ENCODE measurements at places on chromosomes 1 and 21.
A peak's percentile ranks its signal among the peaks of the same experiment; 100 is the strongest.

- DNase-seq = no peak
Observed at GRCh38 chr1:47941609-47942239, 55.5 kb downstream of the TRABD2B start.

DNA sequence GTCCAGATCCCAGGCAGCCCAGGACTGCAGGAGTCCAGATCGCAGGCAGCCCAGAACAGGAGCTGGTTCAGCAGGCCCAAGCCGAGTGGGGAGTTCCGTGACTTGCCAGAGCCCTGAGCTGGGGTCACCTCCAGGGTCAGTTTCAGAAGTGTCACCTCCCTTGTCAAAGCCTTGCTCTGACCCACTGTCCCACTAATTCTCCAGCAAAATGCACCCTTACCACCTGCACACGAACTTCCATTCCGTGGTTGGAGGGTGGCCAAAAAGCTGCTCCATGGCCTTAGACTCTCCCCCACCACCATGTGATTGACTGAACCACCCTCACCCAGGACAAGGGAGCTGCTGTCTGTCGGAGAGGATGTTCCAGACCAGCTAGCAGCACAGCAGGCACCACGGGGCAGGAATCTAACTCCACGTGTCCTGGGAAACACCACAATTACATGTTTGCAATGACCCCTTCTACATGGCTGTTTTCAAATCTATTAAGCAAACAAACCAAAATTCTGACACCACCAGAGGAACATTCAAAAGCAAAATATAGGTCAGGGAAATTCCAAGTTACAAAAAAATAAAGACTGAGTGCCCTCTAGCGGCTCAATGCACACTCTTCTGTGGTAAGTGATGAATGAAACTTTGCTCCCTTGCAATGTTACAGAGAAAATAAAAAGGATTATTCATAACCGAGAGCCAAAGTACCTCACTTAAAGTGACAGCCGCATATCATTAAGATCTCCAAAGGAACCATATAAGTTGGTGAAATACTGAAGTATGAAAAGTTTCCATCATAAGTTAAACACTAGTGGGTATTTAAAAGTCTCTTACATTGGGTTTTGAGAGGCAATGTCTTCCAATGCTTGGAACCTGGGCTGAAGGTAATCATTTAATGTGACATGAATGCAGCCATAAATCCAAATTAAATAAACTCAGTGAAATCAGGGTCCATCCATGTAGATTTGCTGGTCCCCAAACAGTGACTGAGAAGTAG lies 76.3 kb downstream of the NPHP4 start:
- DNase-seq = no peak

- DNase-seq = no peak
Observed at GRCh38 chr21:37165586-37165985, 92.5 kb downstream of the TTC3 start.

DNA sequence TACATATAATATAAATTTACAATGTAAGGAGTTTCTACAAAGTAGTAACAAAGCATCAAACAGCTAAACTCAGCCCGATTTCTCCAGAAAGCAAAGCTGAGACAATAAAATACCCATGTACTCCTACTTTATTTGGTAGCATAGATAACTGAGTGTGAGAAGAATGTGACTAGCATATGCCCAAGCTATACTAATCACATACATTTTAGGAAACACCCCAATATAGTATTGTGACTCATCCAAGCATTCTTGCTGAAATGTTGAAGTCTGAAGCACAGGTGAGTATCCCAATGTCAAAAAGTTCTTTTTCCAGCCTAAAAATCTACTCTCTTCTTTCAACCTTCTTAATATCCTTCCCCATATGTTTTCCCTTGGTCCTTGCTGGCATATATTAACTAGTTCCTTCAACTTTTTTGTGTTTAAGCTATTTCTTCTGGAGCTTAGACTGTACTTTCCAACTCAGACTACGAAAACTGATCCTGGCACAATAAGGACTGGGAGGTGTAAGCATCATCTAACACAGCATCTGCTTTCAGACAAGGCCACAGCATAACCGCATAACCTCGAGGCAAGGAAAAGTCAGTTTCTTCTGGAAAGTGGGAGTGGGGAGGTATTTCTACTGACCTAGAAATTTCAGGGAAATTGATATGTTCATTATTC lies 163.0 kb upstream of the RNPC3 start:
- DNase-seq = no peak

- DNase-seq = no peak
Observed at GRCh38 chr1:173491508-173491907, 14.4 kb downstream of the PRDX6 start.

DNA sequence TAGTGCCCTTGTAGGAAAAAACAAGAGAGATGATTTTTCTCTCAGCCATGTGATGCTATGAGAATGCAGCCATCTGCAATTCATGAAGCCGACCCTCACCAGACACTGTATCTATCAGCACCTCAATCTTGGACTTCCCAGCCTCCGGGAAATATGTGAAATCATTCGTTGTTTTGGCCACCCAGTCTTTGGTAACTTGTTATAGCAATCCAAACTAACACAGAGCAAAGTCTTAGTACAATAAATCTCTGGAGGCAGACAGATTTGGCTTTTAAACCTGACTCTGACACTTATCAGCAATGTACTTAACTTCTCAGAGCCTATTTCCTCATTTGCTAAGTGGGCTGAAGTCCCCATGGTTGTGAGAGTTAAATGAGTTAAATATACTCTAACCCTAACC lies 5.1 kb upstream of the MED18 start:
- no peak for DNase-seq

DNA sequence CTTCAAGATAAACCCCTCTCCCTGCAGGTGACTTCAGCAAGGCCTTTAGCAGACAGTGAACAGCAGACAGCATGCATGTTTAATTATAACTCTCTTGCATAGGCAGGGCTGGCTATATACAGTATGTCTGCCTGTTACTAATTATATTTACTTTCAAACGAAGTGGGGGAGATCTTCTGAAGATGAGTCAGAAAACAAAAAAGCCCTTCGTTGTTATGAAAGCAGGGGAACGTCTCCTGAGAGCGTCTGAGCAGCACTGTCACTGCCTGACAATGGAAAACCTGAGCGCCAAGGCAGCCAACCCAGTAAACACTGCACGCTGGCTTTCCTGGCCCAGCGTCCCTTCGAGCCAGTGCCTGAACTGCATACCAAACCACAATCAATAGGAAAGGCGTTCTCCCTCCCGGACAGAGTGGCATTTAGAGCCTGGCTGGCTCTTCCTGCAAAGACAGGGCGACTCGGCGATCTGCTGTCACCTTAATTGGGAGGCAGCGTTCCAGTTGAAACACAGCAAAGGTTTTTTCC lies 54.1 kb downstream of the TOMM20 start:
- DNase-seq = peak; percentile 36

GRCh38 chr1:248858096-248858890 lies 592 bp downstream of the ZNF692 start:
- no peak for DNase-seq

DNA sequence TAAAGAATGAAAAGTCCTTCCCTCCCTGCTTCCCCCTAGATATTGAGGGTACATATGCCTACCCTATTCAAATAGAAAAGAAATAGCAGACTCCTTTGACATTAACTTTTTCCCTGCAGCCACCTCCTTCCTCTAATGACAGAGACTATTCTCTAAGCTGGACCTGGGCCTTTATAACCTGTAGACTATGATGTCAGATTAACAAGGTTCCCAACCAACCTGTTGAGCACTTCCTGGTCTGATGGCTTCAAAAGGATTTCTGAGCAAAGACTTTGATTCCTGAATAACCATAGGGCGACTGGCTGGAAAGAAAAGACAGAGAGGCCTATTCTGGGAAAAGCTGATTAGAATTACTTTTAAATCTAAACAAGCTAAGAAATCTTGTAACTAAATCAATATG lies 18.4 kb upstream of the C1orf216 start:
- no peak for DNase-seq

DNA sequence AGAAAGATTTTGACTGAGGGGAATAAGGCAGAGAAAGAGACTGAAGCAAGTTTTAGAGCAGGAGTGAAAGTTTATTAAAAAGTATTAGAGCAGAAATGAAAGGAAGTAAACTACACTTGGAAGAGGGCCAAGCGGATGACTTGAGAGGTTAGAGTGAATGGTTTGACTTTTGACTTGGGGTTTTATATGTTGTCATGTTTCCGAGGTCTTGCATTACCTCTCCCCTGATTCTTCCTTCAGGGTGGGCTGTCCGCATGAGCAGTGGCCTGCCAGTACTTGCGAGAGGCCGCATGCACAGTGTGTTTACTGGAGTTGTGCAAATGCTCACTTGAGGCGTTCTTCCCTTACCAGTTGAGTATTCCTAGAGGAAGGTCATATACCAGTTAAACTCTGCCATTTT lies 13.0 kb upstream of the DENND2D start:
- DNase-seq = no peak

- DNase-seq = no peak
Observed at GRCh38 chr1:154767315-154768240, 102.5 kb downstream of the KCNN3 start.

DNA sequence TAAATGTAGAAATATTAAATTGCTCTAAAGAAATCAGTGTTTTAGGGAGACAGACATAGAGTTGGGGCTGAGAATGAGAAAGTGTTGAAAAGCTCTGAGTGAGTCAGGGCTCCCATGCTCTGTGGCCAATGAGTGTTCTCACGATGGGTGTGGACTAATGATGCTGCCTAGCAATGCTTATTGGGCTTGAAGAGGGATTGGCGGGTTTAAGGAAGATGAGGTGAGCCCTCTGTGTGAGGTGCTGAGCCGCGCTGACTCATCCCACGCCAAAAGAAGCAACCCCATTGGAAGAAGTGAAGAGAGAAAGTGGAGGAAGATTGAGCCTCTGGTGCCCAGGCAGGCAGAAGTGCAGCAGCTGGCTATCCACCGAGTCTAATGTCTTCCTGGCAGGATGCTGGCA lies 65.1 kb upstream of the DPT start:
- no peak for DNase-seq

- no peak for DNase-seq
Observed at GRCh38 chr1:219490566-219490965, 122.3 kb downstream of the ZC3H11B start.

- no peak for DNase-seq
Observed at GRCh38 chr1:3469849-3470649, 15.6 kb downstream of the ARHGEF16 start.

Data from stimulated activated CD8-positive, alpha-beta memory T cell treated with anti-CD3 and anti-CD28 coated beads, Interleukin-4, amount 100 ng/mL, for 24 hours (primary cell).